Stimulated activated CD8-positive, alpha-beta memory T cell treated with anti-CD3 and anti-CD28 coated beads, Interleukin-4, amount 100 ng/mL, for 1 hour (primary cell): ENCODE measurements at places on chromosomes 16 and 17.
A peak's percentile ranks its signal among the peaks of the same experiment; 100 is the strongest.

DNA sequence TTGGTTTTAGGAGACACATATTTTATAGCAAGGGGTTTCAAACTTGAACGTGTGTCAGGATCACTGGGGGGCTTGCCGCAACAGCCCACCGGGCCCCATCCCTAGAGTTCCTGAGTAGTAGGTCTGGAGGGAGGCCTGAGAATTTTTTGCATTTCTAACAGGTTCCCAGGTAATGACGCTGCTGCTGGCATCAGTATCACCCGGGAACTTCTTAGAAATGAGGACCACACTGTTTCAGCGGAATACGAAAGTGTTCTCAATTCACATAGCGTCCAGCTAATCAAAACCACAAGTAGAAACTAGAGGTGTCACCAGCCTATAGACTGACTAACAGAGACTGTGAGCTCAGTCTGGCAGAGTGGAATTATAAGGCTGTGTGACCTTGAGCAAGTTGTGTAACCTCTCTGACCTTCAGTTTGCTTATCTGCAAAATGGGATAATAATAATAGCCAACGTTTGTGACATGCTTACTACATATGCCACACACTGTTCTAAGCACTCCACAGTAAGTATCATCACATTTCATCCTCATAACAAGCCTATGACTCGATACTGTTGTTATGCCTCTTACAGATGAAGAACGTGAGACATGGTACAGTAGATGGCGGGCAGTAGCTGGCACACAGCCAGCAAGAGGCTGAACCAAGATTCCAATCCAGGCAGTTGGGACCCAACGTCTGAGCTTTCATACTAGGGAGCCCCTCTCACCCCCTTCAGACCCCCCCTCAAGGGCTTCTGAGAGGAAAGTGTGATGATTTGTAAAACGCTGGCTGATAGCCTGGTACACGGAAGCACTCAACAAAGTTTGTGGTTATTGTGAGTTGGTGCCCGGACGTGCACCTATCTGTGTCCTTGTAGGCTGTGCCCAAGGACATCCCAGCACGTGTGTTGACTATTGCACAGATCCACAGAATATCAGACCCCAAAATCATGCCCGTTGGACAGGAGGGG is 4.6 kb upstream of the ICAM2 start:
- peak; percentile 26 for DNase-seq

- no peak for DNase-seq
Measured at GRCh38 chr16:3538222-3538621, 37.4 kb downstream of the CLUAP1 start.

GRCh38 chr17:57001541-57001940 is 23.6 kb downstream of the SCPEP1 start:
- DNase-seq, result no peak

DNA sequence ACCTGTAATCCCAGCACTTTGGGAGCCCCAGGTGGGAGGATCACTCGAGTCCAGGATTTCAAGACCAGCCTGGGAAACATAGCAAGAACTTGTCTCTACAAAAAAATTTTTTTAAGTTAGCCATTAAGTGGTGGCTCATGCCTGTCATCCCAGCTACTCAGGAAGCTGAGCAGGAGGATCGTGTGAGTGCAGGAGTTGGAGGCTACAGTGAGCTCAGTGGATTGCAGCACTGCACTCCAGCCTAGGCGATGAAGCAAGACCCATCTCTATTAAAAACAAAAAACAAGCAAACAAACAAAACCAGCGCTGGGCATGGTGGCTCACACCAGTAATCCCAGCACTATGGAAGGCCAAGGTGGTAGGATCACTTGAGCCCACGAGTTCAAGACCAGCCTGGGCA is 38.0 kb downstream of the HEATR3 start:
- no peak for DNase-seq

DNA sequence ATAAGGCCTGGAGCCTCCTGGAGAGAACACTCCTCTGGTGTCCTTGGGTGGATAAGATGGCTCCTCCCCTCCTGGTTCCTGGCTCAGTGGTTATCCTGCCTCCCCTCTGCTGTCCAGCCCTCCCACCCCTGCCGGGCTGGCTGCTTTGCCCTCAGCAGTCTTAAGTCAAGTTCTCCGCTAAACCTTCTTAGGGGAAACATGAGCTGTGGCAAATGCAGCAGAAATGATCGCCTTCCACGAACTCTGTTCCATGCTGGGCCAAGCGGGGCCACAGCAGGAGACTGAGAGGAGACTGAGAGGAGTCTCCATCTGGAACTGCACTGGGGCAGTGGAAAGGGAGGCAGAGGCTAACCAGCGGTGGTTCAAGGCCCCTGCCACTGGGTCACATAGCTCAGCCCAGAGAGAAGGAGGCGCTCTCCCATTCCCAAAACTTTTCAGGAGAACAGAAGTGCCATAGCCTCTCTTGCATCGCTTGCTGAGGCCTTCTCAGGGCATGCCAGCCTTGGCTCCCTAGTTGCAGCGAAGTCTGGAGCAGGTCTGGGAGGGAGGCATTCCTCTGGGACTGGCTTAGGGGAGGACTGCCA is 26.9 kb downstream of the TNS4 start:
- DNase-seq, result no peak

- peak; percentile 14 for DNase-seq
Measured at GRCh38 chr17:66373944-66374817, 71.8 kb downstream of the PRKCA start.

DNA sequence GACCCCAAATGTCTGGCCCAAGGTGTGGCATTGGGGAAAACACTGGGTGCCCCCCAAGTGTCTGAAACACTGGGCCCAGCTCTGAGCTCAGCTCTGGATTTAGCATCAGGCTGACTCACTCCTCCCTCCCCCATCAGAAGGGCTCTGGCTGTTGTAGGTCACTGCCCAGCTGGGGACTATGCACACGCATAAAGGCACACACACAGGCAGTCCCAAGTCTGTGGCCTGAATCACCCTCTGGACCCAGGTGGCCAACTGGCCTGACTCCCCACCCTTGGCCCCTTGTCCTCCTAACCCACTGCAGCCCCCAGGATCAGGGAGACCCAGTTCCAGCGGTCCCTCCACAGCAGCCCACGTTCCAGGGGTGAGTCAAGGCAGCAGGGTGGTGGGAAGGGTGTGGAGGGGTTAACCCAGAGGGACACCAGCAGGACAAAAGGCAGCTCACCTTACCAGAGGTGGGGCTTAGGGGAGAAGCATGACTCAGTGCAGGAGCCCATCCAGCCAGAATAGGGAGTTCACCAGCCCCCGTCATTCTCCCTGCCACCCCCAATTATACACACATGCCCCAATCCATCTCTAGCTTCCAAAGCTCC is 47.0 kb downstream of the MYO18A start:
- DNase-seq, result no peak
